ENCODE measurements at places on chromosomes 13 and 19.

DNA sequence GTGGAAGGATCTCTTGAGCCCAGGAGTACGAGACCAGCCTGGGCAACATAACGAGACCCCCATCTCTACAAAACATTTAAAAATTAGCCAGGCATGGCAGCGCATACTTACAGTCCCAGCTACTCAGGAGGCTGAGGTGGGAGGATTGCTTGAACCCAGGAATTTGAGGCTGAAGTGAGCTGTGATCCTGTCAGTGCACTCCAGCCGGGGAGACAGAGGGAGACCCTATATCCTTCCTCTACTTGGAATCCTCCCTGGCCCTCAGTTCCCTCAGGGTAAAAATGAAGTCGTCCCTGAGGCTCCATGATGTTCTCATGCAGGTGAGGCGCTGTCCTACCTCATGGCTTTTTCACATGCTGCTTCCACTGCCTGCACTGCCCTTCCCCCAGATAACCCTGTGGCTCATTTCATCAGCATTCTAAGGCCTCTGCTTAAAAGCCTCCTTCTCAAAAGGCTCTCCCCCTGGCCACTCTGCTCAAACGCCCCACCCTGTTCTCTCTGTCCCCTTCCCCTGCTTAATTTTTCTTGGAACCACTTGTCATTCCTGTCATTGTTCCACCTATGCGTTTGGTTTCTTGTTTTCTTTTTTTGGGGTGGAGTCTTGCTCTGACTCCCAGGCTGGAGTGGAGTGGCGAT is 19.2 kb downstream of the DNM2 start:
- no peak for DNase-seq

DNA sequence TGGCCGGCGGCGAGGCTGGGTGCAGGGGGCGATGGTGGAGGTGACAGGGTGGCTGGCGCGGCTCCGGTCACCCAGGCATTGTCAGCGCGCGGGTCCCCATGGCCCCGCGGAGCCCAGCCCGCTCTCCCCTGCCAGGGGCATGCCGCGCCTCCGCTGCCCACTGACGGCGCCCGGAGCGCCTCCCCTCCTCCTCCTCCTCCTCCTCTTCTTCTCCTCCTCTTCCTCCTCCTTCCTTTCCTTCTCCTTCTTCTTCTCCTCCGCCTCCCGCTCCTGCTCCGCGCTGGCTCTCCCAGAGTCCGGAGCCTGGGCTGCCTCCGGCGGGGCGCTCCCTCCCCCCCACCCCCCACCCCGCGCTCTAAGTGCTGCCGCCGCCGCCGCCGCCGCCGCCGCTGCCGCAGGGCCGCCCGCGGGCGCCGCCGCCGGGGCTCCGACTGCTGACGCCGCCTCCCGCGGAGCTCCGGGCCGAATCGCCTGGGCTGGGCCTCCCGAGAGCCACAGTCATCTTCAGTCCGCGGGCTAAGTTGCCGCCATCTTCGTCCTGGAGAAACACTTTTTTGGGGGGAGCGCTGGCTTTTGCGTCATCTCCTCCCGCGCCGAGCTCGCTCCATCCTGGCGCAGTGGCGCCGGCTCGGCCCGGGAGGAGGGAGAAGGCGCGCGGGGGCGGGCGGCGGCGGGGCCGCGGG is 348.3 kb downstream of the LIG4 start:
- no peak for DNase-seq

GRCh38 chr13:53058065-53058679 is 29.6 kb downstream of the OLFM4 start:
- DNase-seq, result no peak

- DNase-seq, result no peak
Observed at GRCh38 chr13:100537951-100538462, 50.6 kb downstream of the GGACT start.

GRCh38 chr19:6100284-6100915 is 9.9 kb downstream of the RFX2 start:
- DNase-seq, result no peak

- no peak for DNase-seq
Observed at GRCh38 chr13:84641491-84641890, 759.2 kb upstream of the SLITRK1 start.

GRCh38 chr13:98206946-98207345 is 29.9 kb upstream of the RNF113B start:
- no peak for DNase-seq

DNA sequence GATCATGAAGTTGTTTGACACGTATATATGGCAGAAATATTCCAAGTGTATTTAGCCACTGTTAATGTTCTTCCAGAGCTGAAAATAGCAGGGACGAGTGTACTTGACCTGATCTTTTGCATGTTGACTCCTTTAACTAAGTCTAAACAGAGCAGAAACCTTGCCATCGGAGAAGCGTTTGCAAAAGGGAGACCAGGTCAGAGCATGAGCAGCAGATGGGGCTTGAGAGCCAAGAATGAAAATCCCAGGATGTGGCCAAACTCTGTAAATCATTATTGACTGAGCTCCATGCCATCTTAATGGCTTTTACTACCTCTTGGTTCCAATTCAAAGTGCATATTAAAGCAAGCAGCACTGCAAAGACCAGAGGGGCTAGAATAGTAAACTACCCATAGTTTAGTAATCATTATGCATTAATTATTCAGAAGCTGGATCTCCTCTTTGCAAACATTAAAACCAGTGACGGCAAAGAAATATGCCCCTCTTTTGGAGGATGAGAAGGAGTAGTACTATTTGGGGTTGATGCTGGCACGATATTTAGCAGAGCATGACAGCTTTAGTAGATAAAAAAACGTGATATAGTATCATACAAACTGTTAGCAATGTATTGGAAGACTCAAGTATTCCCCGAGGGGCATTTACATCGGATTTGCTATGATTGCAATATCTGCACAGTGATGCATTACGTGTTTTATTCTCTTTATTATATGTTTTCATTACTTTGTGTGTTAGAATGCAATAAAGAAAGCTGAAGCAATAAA is 55.7 kb downstream of the FAM216B start:
- DNase-seq, result no peak

GRCh38 chr13:35855531-35856019 is 275.6 kb downstream of the DCLK1 start:
- no peak for DNase-seq

DNA sequence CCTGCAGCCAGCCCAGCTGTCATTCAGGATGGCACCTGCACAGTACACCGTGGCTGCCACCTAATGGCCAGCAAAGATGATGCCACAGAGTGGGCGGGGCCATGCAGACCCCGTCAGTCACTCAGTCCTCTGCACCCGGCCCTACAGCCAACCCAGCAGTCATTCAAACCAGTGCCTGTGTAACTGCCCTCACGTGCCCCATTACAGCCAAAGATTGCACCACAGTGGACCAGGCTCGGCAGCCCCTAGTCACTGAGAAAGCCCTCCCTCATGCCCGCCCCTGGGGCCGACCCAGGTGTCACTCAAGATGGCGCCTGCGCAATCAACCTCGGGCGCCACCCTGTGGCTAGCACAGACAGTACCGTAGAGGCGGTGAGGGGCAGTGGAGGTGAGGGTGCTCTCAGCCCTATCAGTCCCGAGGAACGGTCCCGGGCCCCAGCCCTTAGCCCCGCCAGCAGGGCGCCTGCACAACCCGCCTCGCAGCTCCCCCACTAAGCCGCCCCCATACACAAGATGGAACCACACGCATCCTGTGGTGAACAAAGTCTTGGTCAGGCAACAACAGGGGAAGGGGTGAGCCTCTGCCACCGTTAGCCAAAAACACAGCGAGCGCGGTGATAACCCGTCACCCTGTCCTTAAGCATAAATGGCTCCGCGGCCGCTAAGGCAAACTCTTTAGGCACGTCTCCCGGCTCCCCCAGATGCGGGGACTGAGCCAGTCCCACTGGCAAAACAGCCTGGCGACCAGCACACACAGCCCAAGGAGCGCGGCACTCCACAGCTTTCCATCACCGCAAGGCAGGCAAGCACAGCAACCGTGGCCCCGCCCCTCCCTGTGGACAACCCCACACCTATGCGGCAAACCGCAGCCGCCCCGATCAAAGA is 2.3 kb downstream of the PEG3 start:
- DNase-seq, result no peak

GRCh38 chr19:48513289-48514122 is 1.9 kb upstream of the LMTK3 start:
- peak; percentile 68 for DNase-seq

DNA sequence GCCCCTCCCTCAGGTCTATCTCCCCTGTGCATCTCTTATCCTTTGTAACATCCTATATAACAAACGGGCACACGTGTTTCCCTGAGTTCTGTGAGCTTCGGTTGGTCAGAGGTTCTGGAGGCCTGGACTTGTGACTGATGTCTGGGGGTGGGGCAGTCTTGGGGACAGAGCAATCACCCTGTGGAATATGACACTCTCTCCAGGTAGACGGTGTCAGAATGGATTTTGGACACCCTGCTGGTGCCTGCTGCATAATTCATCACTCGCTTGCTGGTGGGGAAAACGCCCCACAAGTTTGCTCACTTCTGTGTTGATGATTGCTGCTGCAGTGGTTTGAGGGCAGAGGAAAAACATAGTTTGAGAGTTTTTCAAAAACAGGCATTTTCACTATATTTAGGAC is 223.2 kb downstream of the UQCRFS1 start:
- no peak for DNase-seq

DNA sequence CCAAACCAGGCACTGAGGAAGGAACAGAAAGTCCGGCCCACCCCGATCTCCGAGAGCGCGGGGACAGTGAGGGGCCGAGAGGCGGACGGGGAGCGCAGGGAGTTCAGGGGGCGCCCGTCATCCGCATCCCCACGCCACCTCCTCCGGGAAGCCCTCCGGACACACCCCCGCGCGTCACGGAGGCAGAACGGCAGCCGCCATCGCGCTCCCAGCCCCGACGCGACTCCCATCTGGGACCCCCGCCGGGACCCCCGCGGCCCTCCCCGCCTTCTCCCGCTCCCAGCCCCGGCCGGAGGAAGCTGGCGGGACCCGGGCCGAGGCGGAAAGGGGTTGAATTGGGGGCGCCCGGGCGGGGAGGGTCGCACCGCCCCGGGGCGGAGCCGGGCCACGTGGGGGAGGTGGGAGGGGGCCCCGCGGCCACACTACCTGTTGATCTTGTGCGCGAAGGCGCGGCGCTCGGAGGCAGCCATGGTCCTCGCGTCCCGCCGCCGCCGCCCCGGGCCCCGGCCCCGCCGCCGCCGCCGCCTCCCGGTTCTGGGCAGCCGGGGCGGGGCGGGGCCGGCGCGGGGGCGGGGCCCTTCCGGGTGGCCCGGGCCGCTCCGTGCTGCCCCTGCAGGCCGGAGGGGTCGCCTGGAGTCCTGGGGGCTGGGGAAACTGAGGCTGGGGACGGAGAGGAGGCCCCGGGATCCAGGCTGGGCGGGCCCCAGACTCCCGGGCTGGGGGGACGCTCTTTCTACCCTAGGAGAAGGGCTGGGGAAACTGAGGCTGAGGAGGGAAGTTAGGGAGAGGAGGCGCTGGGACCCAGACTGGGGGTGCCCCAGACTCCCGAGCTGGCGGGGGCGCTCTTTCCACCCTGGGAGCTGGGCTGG is at the start of gene DOCK6:
Gene DOCK6 (minus strand): TSS at position 554 of the 869 bp plus-strand sequence. CDS start 84 bp downstream, at position 470.
- DNase-seq, result no peak

DNA sequence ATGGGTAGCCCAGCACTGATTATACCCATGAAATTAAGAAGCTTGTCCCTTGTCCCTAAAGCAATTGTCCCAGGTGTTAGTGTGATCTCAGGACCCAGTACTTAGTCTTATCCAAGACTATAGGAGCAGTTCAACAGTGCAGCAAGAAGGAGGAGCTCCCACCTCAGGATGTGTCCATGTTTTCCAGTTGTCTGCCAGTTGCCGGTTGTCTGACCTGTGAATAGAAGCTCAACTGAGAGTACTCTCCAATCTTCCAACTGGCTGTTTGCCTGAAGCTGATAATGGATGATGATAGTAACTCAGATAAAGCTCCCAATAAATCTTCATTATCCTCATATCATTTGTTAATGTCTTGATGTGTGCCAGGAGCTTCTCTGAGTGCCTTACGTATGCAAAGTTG is 107.2 kb upstream of the HTR2A start:
- DNase-seq, result no peak

- no peak for DNase-seq
Observed at GRCh38 chr13:102293723-102294122, 108.1 kb downstream of the FGF14 start.

- no peak for DNase-seq
Observed at GRCh38 chr19:15843203-15843893, 27.9 kb upstream of the OR10H1 start.

DNA sequence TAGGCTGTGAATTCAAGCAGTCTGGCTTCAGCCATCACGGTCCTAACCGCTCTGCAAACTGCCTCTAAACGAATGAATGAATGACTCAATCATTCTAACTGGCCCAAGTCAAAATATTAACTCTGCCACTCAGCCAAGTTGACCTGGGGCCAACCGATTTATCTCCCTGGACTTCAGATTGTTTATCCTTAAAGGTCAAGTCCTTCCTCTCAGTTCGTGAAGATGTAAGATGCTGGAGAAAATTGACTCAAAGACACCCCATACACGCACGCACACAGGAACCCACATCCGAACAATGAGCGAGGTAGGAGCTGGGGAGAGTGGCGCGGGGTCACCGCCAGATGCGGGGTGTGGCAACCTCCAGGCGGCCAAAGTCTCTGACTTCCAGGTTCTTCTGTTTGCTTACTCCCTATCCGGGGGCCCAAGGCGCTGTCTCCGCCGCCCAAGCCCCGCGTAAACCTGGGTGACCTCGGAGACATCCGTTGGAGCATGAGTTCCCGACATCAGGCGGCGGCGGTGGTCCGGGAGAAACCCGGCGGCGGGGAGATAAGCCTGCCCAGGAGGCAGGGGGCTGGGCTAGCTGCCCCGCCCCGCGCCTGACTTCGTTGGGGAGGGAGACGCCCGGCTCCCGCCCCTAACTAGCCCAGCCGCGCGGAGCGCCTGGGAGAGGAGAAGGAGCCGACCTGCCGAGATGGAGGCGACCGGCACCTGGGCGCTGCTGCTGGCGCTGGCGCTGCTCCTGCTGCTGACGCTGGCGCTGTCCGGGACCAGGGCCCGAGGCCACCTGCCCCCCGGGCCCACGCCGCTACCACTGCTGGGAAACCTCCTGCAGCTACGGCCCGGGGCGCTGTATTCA is at the start of gene CYP2S1:
Gene CYP2S1 (plus strand): TSS at position 646 of the 856 bp plus-strand sequence. CDS start 46 bp downstream, at position 692.
- DNase-seq, result no peak

DNA sequence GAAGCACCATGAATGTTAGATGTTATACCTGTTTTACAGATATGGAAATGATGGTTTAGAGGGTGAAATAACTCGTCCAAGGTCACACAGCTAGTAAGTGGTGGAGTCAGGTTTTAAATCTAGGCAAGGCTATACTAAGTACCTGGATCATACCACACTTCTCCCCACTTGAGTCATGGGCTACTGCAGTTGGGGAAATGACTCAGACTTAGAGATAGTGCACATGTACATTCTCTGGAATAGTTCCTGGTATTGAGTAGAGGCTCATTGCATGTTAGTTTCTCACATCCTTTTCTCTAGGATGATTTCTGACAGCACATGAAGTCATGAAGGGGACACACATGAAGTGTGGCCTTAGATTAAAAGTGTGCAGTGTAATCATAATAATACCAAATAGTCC is 76.2 kb upstream of the TNFSF11 start:
- DNase-seq, result peak; percentile 22

DNA sequence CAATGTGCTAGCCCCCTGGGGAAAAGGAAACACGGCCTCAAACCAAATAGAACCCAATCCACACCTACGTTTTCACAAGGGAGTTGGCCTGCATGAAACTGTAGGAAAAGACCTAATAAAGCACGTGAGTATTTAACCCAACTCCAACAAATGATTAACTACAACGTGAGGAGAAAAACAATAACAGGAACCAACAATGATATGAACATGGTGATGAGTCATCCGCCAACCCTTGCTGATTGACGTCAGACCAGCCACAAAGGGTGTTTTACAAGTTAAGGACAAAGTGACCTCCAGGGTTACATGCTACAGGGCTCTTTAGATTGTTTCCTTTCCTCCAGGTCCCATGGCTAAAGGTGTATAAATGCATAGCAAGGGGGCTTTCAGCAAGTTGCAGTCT is 460.5 kb downstream of the COG6 start:
- no peak for DNase-seq
